ENCODE measurements at places on chromosomes 16 and 17. TPM values are rescaled to one million over a fixed set of nuclear protein-coding genes. Genes with fewer than 3 reads are reported as not detected.

DNA sequence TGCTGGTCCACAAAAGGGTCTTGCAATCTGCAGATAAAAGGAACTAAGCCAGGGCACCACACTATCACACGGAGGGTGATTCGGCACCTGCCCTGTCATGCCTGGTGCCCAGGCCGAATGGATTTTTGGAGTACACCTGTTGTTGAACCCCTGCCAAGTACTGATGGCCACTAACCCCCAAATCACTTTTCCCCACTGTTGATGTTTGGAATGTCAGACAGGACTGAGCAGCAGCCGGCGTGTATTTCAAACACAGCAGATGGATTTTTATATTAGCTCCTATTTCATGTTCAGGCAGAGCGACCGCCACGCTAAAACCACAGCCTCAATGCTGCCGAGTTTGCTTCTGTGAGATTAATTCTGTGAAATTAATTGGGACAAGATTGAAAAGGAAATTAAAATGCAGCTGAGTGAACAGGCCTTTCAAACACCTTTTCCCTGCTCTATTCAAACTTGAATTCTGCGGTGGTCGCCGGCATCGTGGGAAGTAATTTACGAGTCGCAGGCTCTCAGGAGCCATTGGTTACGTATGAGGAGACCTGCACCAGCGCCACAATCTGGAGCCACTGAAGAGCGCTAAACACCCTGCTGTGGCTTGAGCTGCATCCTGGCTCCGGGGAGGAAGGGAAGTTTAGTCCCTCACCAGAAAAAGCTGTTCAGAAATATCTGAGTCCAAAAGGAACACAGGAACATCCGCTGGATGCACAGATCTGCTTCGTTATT lies 48.5 kb downstream of the SNX11 start:
- H3K4me1 ChIP-seq: no peaks in the 10 kb centered on the region
- H3K27me3 ChIP-seq: no peaks in the 10 kb centered on the region
- no peak overlapping the region for H3K4me3 ChIP-seq
- no peak for DNase-seq

The CCL14 gene
- total RNA-seq: 54.3 TPM

The SLC52A1 gene
- not detected for total RNA-seq

DNA sequence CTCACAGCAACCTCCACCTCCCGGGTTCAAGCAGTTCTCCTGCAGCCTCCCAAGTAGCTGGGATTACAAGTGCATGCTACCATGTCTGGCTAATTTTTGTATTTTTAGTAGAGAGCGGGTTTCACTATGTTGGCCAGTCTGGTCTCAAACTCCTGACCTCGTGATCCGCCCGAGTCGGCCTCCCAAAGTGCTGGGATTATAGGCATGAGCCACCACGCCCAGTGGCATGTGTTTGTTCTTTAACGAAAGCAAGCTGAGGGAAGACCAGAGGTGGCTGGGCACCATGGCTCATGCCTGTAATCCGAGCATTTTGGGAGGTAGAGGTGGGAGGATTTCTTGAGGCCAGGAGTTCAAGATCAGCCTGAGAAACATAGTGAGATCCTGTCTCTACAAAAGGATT lies 18.1 kb downstream of the TNFRSF13B start:
- no peak for DNase-seq
- no peak overlapping the region for H3K4me3 ChIP-seq
- no peaks in the 10 kb centered on the region for H3K36me3 ChIP-seq
- H3K27me3 ChIP-seq: peaks cover 46% of the 10 kb centered on the region
- no peaks in the 10 kb centered on the region for H3K4me1 ChIP-seq

GRCh38 chr17:5291683-5292350 lies 9.7 kb downstream of the RABEP1 start:
- no peak for DNase-seq

The TMEM208 gene
- total RNA-seq: 25.2 TPM
